ENCODE measurements at places on chromosomes 6 and 20.

DNA sequence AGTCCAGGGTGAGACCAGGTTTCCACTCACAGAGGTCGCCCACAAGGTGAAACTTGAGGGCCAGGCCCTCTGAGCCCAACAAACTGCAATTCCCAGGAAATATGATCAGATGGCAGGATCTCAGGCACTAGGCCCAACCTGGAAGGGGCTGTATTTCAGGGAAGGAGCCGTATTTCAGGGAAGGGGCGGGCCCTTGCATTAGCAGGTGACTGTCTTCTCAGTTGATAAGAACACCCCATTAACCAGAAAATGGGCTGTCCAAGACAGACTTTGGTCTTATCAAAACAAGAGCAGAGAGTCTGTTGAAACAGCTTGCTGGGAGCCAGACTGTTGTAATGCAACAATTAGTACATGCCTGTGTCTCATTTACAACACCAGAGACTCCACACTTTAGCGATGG, 10.9 kb upstream of the BNIP5 start:
- ATAC-seq: no peak

GRCh38 chr20:6421321-6422248, 298.8 kb upstream of the FERMT1 start:
- no peak for ATAC-seq

DNA sequence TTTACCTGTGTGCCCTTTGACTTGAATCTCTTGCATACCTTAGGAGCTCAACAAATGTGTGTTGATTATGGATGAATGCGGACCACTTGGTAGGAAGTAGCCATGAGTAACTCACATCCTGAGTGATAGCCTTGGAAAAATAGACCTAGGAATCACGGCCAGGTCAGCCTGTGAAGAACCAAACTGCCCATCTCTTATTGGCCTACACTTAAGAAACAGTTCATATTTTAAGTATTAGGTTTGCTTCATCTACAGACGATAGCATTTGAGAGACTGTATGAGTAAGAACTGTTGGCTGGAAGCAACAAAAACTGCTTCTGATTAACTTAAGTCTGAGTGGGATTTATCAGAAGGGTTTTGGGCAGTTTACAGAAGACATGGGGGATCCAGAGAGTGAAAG, 320.1 kb upstream of the PRND start:
- ATAC-seq: no peak

- ATAC-seq: no peak
Measured at GRCh38 chr20:14355791-14356190, 18.4 kb upstream of the FLRT3 start.

DNA sequence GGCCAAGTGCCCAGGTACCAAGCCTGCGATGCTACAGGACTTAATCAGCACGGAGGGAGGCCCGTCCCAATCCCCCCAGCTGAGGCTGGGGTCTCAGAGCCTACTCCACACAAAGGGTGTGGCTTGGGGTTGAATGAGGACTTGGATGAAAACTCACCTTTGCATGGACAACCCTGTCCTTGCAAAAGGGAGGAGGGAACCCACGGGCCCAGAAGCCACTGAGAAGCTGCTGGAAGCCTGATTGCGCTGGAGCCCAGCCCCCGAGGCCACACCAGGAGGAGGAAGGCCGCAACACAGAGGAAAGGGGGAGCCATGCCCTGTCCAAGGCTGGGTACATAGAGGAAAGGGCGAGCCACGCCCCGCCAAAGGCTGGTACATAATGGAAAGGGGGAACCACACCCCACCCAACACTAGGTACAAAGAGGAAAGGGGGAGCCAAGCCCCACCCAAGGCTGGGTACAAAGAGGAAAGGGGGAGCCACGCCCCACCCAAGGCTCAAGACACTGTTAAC, 158.8 kb downstream of the DLL1 start:
- ATAC-seq: no peak

GRCh38 chr20:38355161-38356012, 9.1 kb downstream of the LBP start:
- ATAC-seq: no peak
